ENCODE measurements at places on chromosomes 1 and 21. TPM values are rescaled to one million over a fixed set of nuclear protein-coding genes. Genes with fewer than 3 reads are reported as not detected.

KIF21B gene
- 26.5 TPM for total RNA-seq

HRNR gene
- total RNA-seq: not detected

CHIA gene
- not detected for total RNA-seq

CELA2A gene
- total RNA-seq: not detected

DNA sequence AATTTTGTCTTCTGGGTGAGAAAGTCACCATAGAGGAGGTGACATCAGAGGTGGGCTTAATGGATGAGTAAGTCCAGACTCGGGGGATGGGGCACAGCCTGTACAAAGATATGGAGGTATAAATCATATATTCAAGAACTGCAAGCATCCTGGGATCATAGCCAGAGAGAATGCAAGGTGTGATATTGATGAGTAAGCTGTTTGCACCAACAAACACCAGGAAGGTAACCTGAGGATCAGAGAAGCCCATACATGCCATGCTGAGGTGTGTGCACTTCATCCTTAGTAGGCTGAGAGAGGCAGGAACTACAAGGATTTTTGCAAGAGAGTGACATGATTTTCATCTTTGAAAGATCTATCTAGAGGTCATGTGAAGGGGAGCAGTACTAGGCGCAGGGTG is 306.4 kb downstream of the HHAT start:
- no peak for DNase-seq

- DNase-seq: no peak
These were observed 15.1 kb upstream of the VCAM1 start for GRCh38 chr1:100704473-100704872.

GRCh38 chr1:98325646-98326440 is 335.7 kb upstream of the SNX7 start:
- DNase-seq: no peak

- DNase-seq: no peak
These were observed 8.3 kb downstream of the SHISA4 start for GRCh38 chr1:201896951-201897391.

- DNase-seq: no peak
These were observed 6.3 kb downstream of the VANGL1 start for GRCh38 chr1:115647919-115648650.

DNA sequence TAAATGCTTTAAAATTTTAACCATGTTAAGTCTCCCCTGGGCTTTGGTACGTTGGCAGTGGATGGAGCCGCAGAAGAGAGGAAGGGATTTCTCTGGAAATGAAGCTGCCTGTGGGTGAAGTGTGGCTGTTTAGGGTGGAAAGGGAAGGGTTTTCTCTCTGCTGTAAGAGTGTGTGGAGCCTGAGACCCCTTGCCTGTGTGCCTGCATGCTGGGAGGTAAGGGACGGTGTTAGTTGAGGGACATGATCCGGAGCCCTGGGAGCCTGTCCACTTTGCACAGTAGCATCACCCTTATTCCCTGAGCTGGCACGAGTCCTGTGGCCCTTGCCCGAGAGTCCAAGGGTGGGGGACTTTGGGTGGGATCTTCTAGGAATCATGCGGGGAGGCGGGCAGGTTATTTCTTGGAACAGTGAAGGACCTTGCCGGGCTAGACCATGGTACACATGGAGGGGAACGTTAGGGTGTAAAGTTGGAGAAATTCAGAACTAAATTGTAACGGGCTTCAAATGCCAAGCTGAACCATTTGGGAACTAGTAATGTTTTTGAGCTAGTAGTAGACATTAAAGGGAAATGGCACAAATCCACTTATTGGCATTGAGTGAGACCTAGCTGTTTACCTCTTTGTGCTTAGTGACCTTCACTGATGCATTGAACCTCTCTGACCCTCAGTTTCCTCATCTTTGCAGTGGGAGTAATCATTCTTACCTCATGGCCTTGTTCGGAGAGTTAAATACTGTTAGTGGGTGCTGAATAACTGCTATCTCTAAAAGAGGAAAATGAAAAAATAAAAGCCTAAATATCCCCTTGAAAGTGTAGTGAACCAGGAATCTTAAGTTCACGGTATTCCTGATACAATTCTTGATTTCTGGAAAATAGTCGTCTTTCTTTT is 3.5 kb downstream of the GALNT2 start:
- no peak for DNase-seq

DNA sequence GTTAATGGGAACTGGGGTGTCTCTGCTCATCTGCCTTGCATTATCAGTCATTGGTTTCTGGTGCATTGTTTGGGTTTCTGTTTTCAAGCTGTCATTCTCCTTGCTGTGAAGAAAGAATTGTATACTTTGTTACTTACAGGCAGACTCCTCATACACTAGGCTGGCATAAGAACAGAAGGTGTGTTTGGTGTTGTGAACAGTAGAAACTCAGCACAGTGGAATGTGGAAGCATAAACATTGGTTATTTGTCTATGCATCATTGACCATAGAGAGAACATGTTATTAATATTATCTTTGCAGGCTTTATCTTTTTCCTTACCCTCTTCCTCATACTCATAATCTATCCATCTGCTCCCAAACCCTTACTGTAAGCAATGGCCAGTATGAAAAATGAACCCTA is 18.2 kb downstream of the C1orf87 start:
- no peak for DNase-seq

DNA sequence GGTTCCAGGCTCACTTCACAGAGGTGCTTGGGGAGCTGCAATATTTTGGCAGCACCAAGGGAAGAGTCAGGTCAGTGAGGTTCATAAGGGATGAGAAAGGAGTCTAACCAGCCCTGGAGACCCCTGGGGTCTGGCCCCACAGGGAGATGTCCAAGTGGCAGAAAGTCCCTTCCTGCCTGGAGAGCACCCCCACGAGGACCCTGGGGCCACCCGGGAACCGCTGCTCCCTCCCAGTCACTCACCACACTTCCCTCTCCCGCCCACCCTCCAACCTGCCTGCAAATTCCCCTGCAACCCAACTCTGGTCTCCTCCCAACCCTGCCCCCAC is 6.5 kb upstream of the ITGB2 start:
- DNase-seq: no peak

DNA sequence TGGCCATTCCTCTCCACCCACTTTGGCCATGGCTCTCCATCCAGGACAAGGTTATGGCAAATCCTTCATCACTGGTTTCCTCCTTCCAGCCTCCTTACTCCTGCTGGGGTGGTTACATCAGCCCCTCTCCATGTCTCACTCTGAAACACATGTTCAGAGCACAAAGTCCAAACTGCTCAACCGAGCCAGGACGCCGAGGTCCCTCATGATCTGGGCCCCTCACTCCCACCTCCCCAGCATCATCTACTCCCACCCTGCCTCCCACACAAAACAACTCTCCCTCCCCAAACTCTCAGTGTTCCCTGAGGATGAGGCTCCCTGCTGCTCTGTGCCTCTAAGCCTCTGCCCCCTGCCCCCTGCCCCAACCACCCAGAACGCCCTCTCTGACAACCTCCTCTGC is 33.3 kb upstream of the ZBTB40 start:
- no peak for DNase-seq

GRCh38 chr1:147169840-147170674 is 2.2 kb downstream of the PRKAB2 start:
- no peak for DNase-seq

- DNase-seq: no peak
These were observed 2.8 kb downstream of the KCNJ9 start for GRCh38 chr1:160083968-160084770.
